CD4-positive, alpha-beta T cell treated with Interleukin-21 for 1 hour (primary cell): ENCODE measurements at places on chromosomes 6 and 20.

DNA sequence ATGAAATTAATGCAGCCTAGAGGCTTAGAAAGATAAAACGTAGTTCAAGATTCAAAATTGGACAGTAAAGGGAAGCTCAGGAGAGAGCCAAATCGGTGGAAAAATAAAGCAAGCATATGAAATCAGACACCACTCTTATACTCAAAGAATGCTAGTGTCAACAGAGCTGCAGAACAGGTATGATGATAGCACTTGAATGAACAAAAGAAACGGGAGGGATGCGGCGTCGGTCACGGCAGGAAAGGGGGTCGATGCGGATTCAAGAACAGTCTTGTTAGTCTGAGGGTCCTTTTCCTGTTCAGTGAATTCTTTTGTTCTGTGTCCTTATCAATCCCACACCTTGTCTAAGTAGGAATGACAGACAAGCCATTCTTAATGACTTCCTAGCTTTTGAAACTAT, 114.4 kb downstream of the FOXC1 start:
- no peak for DNase-seq

DNA sequence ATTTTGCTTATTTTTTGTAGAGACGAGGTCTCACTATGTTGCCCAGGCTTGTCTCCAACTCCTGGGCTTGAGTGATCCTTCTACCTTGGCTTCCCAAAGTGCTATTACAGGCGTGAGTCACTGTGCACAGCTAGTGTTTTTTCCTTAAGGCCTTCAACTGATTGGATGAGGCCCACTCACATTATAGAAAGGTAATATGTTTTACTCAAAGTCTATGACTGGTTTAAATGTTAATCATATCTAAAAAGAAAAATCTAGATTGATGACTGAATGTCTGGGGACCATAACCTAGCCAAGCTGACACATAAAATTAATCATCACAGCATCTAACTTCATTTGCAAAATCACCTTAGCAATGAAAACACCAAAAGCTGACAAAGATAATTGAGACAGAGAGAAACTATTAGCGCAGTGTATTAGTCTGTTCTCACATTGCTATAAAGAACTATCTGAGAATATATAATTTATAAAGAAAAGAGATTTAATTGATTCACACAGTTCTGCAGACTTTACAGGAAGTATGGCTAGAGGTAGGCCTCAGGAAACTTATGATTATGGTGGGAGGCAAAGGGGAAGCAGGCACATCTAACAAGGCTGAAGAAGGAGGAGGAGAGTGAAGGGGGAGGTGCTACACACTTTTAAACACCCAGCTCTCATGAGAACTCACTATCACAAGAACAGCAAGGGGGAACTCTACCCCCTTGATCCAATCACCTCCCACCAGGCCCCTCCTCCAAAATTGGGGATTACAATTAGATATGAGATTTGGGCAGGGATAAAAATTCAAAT, 66.8 kb upstream of the ARHGAP18 start:
- DNase-seq, result no peak

- no peak for DNase-seq
These were observed 238.7 kb upstream of the SOX4 start for GRCh38 chr6:21354805-21355238.

GRCh38 chr20:56708991-56709390, 79.9 kb downstream of the TFAP2C start:
- no peak for DNase-seq

GRCh38 chr6:6320901-6321300, 439 bp upstream of the F13A1 start:
- DNase-seq, result no peak

- DNase-seq, result no peak
These were observed 906 bp downstream of the ANKRD60 start for GRCh38 chr20:58227391-58228102.

DNA sequence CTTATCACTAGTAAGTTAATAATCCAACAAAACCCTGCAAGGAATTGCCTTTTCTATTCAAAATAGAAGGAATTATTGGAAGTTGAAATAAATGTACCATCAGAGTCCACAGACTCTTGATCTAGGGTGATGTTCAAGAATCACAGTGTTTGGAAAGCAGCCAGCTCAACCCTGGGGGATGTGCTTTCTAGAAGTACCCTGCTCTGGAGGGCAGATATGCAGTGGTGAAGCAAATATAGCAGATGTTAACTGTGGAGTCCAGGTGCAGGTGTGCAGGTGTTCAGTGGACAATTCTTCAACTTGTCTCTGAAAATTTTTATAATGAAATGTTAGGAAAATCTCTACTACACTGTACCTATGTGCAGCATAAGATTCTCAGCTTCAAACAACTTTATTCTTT, 9.1 kb upstream of the INSM1 start:
- no peak for DNase-seq

GRCh38 chr20:54456961-54457360, 18.4 kb upstream of the DOK5 start:
- DNase-seq, result no peak

DNA sequence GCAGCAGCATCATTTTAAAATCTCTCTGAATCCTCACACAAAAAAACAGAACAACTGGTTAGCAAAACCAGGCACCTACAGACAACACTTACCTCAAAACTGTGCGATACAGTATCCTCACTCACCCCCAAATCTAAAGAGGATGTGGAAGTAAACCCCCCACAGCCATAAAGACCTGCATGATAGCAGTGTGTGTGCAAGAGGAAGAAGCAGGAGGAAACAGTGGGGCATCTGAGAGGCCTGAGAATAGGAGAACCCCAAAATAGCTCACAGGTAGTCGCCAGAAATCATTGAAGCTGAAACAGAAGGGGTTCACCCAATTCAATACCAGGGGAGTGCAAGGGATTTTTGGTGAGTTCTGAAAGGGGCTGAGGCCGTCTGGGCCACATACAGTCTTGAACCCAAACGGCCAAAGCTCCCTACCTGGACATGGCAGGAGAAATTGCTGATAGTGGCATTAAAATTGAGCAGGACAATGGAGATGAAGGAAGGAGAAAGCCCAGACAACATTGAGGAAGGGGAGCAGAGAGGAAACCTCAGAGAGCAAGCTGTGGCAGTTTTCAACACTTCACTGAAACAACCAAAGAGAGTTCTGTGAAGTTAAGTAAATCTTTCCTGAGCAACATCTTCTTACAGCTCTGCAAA, 129.7 kb downstream of the FIG4 start:
- no peak for DNase-seq

DNA sequence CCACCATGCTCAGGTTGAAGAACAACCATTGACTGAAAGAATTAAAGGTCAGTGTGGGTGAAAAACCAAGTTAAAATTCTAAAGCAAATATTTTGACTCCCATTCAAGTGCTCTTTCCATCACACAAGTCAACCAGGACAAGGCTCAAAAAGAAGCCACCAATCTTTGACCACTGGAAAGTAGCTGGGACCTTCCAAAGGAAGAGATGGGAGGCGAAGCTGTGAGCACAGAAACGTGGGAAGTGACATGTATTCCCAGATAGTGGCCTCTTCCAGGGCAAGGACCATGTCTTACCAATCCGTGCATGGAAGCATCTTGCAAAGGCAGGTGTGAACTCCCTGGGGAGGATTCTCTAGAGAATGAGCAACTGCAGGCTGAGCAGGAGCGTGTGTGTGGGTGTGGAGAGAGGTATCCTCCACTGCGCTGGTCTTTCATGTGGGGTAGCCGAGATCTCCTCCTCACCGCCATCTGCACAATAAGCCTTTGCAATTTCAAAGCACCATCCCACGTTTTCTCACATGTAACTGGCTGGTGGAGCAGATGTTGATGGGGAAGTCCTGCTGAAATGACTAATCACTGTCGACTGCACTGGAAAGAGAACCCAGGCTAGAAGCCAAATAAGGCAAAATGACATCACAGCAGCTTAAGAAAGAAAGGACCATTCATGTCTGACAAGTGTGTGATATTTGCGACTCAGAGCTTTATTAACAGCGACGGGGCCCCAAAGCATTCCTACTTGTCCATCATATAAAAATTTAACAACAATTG, 189.4 kb upstream of the RREB1 start:
- DNase-seq, result no peak

GRCh38 chr20:47013606-47014005, 119.0 kb downstream of the EYA2 start:
- DNase-seq, result no peak

- DNase-seq, result no peak
These were observed 1.1 kb upstream of the DCBLD1 start for GRCh38 chr6:117481278-117481925.

- DNase-seq, result no peak
These were observed 213.1 kb downstream of the SYNDIG1 start for GRCh38 chr20:24682496-24682985.

DNA sequence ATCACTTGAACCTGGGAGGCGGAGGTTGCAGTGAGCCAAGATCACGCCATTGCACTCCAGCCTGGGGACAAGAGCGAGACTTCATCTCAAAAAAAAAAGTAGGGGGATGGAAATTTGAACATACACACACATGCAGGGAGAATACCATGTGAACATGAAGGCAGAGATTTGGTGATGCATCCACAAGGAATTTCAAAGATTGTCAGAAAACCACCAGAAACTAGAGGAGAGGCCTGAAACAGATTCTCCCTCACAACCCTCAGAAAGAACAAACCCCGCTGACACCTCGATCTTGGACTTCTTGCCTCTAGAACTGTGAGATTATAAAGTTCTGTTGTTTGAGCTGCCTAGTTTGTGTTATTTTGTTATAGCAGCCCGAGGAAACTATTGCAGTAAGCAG, 125.5 kb downstream of the GPX5 start:
- DNase-seq, result no peak

GRCh38 chr20:58800134-58800871, 50.4 kb downstream of the GNAS-AS1 start:
- DNase-seq, result no peak

- no peak for DNase-seq
These were observed 39.0 kb downstream of the FARS2 start for GRCh38 chr6:5300206-5300764.

DNA sequence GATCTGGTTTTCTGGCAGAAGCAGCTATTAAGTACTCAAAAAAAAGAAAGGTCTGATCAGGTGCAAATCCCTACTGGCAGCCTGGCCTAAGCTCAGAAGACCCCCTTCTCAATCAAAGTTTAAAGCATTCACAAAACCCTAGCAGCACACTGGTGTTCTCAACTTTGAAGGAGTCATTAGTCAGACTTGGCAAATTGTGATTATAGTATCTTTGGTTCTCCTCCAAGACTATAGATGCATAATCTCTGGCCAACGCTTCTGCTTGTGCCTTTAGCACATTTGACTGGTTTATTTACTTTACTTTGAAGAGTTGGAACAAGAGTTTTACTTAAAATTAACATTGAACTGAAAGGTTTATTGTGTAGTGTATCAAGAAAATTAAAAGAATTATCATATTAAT, 248.9 kb downstream of the PTPRK start:
- DNase-seq, result no peak

GRCh38 chr6:109296971-109297372, 85.3 kb downstream of the CD164 start:
- no peak for DNase-seq

- no peak for DNase-seq
These were observed 25.7 kb downstream of the MUC22 start for GRCh38 chr6:31035862-31036497.

GRCh38 chr6:41092421-41093140, 19.8 kb downstream of the NFYA start:
- peak; percentile 14 for DNase-seq

DNA sequence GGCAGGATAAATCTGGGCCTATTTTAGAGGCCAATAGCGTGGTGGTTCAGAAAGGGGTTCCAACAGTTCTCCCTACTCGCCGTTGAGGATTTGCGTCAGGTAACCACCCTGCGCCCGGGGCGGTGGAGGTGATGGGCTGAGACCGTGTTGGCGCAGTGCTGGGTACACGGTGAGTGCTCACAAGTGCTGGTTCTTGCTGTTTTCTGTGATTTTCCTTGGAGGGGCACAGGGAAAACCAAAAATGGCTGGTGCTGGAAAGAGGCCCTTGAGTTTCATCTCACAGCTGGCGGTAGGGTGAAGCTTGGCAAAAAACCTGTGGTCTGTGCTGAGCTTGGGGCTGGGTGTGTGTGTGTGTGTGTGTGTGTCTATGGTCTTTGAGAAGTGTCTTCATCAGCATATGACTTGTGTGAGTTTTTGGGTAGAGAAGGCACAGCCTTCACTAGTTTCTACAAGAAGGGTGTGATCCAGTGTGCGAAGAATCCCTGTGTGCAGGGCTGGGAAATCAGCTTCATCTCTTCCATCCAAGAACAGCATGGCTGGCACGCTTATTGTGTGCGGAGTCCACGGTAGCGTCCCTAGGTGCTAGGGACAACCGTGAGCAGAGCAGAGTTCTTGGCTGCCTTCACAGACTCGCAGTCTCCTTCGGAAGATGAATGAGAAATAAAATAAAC, 35.3 kb upstream of the SCRT2 start:
- no peak for DNase-seq

GRCh38 chr6:30007132-30007764, 53.8 kb upstream of the POLR1H start:
- DNase-seq, result peak; percentile 11

DNA sequence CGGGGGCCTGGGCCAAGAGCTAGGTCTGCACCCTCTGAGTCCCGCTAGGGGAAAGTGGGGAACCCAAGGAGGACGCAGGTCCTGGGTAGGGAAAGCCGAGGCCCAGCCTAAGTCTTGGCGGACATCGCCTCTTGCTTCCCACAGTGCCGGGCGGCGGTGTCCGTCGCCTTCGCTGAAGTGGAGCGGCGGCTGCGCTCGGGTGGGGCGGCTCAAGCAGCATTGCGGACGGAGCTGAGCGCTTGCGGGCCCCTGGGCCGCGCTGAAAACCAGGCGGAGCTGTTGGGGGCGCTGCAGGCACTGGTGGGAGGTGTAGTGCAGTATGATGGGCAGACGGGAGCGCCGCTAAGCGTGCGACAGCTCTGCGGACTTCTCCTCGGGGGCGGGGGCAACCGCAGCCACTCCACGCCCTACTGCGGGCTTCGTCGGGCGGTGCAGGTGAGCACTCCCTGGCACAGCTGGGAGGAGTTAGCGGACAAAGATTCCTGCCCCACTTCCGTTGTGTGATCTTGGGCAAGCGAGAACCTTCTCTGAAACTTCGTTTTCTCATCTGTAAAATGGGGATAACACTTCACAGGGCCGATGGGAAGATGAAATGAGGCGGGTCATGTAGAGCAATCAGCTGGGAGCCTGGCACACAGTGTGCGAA, 4.2 kb downstream of the PRSS16 start:
- DNase-seq, result peak; percentile 75

DNA sequence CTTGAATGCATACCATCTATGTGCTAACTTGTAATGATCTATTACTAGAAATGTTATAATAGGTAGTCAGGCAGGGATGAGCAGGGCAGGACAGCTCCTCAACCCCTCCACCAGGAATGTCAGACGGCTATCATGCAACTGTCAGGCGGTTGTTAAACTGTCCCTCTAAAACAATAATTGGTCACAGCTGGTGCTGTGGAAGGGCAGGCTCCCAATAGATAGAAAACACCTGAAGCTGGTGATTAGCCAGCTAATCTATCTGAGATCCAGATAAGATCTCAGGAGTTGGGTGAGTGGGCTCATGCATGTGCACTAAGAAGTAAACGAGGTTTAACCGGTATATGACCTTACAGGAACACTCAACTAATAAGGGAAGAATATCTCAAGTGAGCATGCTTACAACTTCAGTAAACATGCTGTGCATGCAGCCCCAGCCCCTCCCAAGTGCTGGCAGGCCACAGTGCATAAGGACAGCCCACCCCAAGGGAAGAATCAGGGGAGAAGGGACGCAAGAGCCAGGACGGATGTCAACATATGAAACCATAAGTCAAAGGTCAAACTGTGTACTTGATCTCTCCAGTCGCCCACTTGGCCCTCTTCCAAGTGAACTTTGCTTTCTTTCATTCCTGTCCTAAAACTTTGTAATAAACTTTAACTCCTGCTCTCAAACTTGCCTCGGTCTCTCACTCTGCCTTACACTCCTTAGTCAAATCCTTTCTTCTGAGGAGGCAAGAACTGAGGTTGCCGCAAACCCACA, 566.2 kb upstream of the NRSN1 start:
- no peak for DNase-seq
